ENCODE measurements at places on chromosomes 12 and 14.

- no peak for DNase-seq
Observed at GRCh38 chr12:65184858-65185229, 15.5 kb downstream of the LEMD3 start.

GRCh38 chr14:24064856-24065255 lies 6.5 kb upstream of the CPNE6 start:
- no peak for DNase-seq

GRCh38 chr12:88361493-88361892 lies 218.8 kb downstream of the KITLG start:
- no peak for DNase-seq

DNA sequence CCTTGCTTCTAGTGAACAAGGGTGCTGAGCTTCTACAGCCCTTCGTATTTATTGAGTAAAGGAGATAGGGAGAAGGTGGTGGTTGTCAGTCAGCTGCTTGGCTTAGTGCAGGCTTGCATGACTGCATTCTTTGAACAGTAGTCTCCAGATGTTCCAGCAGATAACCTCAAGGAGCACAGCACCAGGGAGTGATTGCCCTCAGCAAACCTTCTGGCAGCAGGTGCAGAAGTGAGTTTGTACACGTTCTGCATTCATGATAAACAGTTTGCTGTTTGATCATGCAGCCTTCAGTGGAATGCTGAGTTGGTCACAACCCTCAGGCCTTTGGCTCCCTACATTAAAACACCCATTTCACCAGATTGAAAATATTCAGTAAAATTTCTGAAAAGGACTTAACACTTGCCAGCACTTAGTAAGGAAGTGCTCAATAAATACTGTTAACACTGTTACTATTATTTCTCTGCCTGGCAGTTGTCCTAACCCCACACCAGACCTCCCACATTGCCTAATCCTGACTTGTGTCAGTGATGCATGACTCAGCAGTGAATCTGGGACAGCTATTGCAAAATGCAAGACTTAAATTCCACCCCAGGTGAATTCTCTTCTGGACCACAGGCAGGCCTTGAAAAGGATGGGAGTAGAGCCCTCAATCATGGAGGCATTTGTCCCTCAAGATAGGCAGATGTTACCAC lies 18.9 kb upstream of the CARMIL3 start:
- DNase-seq: no peak

DNA sequence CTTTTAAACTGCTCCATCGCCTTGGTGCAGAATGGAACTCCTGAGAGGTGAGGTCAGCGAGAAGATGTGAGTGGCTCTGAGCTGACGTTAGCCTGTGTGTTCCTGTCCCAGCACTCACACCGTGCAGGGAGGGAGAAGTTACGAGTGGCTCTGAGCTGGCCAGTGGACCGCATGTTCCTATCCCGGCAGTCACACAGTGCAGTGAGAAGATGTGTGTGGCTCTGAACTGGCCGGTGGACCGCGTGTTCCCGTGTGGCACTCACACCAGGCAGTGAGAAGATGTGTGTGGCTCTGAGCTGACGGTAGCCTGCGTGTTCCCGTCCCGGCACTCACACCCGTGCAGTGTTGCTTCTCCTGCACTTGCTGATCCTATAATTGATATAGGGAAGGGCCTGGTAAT lies 59.9 kb downstream of the VCPKMT start:
- DNase-seq: no peak

DNA sequence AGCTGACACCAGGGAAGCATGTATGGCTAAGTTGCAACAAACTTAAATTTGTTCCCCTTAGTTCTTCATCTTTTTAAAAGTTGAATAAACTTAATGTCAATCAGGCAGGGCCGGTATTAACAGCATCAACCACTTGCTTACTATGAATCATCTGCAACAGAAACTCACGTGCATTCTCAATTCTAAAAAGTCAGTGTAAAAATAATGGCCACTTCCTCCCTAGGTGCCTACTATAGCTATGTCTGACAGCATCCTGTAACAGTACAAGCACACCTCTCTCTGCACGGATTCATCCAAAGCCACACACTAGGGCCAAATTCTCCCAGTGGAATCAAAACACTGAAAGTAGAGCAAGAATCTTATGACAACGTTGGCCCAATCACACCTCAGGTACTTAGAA lies 48.6 kb downstream of the PPP1R36 start:
- no peak for DNase-seq

GRCh38 chr12:116196752-116197718 lies 80.5 kb downstream of the MED13L start:
- no peak for DNase-seq

- no peak for DNase-seq
Observed at GRCh38 chr14:50353126-50353525, 41.0 kb downstream of the DMAC2L start.

DNA sequence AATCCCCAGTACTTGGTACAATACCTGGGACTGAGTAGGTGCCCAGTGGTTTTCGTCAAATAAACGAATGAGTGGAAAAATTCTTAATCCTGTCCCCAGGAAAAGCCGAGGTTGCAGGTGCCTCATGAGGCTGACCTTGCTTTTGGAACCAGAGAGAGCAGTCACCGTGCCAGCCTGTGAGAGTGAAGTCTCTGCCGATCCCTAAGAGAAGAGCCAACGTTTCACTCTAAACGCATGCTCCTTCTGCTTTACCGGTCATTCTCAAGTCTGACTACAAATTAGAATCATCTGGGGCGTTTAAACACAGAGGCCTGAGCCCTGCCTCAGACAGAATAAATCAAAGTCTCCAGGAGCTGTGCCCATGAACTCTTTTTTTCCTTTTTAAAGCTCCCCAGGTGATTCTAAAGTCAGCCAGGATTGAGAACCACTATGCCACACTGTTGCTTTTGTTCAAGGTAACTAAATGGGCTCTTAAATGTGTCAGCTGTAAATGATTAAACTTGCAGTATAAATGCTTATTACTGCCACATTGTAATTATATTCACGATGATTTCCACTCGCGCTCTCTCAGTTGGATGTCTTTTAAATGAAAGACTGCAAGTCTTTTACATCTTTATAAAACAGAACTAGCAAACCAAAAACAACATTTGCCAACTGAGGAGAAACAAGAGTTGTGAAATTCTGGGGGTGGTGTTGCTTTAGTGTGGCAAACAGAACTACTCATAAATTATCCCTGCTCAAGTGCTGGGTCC lies 26.9 kb downstream of the TCP11L2 start:
- DNase-seq: no peak

Data from stimulated activated CD4-positive, alpha-beta T cell treated with anti-CD3 and anti-CD28 coated beads, Interleukin-4, amount 100 ng/mL, for 1 hour (primary cell).